ENCODE measurements at places on chromosomes 7 and 10. TPM values are rescaled to one million over a fixed set of nuclear protein-coding genes. Genes with fewer than 3 reads are reported as not detected.

DNA sequence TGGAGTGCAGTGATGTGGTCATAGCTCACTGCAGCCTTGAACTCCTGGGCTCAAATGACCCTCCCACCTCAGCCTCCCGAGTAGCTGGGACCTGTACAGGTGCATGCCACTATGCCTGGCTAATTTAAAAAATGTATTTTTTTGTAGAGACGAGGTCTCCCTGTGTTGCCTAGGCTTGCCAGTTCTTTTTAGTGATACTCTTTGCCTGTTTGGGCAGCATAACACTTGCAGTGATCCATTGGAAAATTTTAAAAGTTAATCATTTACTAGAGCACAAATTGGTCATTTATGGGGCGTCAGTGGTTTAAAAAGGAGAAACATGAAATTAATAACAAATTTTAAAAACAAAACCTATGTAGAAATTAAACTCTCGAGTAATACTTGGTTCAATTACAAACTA, 78.3 kb downstream of the DYNC2I1 start:
- no peak for DNase-seq

GRCh38 chr7:33901199-33901598, 4.1 kb upstream of the BMPER start:
- DNase-seq = no peak

GRCh38 chr7:70640266-70640833, 491.6 kb upstream of the GALNT17 start:
- no peak for DNase-seq

DNA sequence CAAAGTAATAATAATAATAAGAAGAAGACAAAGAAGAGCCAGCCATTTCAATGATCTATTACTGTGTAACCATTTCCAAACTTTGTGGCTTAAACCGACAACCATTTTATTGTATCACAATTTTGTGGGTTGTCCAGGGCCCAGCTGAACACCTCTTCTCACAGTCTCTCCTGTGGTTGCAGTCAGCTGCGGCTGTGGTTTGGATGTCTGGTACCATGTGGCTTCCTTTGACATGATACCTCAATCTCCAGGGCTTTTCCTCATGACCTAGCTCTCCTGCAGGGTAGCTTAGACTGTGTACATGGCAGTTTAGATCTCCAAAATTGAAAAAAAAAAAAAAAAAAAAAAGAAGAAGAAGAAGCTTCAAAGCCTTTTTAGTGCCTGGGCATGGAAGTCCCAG, 72.6 kb upstream of the NFKB2 start:
- no peak for DNase-seq

The DKK1 gene
- total RNA-seq = not detected

The EXOC6 gene
- 5.0 TPM for total RNA-seq
